SK-N-SH (cell line): ENCODE measurements at places on chromosomes 12 and 14. TPM values are rescaled to one million over a fixed set of nuclear protein-coding genes. Genes with fewer than 3 reads are reported as not detected.

Gene AMHR2
- 0.03 and 0.06 TPM in 2 replicates for polyA plus RNA-seq

Gene PRPH
- polyA plus RNA-seq: 1.7 and 1.9 TPM in 2 replicates

Gene IL26
- polyA plus RNA-seq: not detected in 2 replicates

Gene DEPDC4
- 0.76 and 1.7 TPM in 2 replicates for polyA plus RNA-seq
